SK-N-SH treated with all-trans-retinoic acid at 6 μM for 48 hours (cell line): ENCODE measurements at places on chromosomes 12 and 14.

- no peak for ATAC-seq
These were observed 1.3 kb downstream of the FBXO33 start for GRCh38 chr14:39430762-39431415.

GRCh38 chr12:3726456-3726855 is 26.5 kb downstream of the CRACR2A start:
- ATAC-seq, result no peak

GRCh38 chr14:33548606-33549005 is 402.3 kb downstream of the EGLN3 start:
- no peak for ATAC-seq

DNA sequence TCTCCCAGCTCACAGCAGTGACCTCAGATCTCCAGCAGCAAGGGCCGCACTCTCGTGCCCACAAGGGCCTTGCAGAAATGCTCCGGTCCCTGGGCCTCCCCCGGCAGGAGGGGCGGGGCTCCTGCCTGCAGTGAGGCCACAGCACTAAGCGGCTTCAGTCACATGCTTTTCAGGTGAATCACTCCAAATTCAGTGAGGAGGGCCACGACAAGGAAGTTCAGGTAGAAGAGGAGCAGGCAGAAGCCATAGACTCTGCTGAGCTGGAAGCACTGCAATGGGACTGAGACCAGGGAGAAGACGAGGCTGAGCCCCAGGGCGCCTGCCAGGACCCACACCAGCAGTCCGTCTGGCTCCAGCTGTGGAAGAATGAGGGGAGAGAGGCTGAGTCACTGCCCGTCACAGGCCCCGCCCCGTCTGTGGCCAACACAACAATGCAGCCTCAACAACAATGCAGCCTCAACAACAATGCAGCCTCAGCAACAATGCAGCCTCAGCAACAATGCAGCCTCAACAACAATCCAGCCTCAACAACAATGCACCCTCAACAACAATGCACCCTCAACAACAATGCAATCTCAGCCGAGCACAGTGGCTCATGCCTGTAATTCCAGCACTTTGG is 35.2 kb downstream of the SLC8B1 start:
- peak; percentile 89 for ATAC-seq

DNA sequence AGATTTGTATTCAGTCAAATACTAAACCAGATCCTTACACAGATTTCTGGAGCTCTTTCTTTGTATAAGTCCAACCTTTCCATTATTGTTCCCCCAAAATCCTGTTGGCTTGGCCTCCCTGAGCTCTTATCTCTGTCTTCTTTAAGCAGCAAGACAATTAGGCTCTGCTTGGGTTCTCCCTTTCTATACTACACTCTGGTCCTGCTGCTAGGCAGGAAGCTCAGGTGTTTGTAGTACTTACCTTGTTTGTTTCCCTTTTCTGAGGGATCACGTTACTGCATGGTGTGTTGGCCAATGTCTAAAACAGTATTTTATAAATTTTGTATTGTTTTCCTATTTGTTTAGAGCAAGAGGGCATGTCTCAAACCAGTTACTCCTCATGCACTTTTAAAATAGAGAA is 192.9 kb downstream of the PRKD1 start:
- ATAC-seq, result no peak

GRCh38 chr14:101825797-101826196 is 64.3 kb downstream of the PPP2R5C start:
- no peak for ATAC-seq

DNA sequence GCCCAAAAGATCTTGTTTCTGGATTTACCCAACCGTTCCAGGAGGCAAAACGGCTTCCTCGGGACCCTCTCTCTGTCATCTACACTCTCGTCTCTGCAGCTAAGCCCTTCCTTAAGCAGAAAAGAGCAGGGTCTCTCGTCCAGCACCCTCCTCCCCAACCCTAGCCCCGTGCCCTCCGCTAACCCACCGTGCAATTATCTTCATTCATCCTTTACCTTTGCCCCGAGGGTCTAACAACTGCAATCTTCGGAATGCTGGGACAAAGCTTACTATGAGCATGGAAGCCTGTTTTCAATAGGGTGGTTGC is 276 bp upstream of the BMAL2 start:
- no peak; the same call in 2 of the 3 replicates for ATAC-seq

DNA sequence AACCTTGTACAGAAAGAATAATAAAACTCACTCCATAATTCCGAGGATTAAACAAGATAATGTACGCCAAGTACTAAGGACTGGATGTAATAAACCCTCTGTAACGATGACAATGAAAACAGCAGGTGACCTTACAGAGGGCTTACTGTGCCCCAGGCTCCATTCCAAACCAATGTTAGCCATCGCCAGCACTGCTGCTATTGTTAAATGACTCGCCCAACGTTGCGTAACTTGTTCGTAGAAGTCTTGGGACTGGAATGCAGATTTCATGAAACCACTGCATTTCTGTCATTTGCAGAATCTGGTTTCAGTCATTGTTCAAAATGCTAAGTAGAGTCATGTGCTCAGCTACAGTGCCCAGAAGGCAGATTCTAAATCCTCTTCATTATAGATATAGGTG is 728 bp upstream of the STON2 start:
- ATAC-seq, result no peak

GRCh38 chr12:22275843-22276242 is 58.7 kb downstream of the ST8SIA1 start:
- peak; percentile 100 for ATAC-seq

DNA sequence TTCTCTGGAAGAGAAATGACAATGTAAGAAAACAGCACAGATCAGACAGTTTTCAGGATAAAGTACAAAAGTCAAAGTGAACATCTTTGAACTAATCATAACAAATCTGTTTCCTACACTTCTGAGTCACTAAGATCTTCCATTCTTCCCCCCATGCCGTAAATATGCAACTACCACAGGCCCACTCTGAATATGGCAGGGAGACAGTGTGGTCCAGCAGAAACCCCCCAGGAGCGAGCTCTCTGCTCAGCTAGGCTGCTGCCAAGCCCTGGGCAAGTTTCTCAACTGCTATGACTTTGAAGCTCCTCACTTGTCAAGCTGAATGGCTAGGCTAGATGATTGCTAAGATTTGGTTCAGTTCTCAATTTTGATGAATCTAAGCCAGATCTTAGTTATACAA is 148.1 kb downstream of the EFCAB11 start:
- ATAC-seq, result no peak

GRCh38 chr14:91748049-91748448 is 16.2 kb upstream of the CATSPERB start:
- ATAC-seq, result no peak
